Activated CD4-positive, alpha-beta memory T cell treated with anti-CD3 and anti-CD28 coated beads for 36 hours (primary cell): ENCODE measurements at places on chromosomes 3 and 15. TPM values are rescaled to one million over a fixed set of nuclear protein-coding genes. Genes with fewer than 3 reads are reported as not detected.
A peak's percentile ranks its signal among the peaks of the same experiment; 100 is the strongest.

- no peaks in the 10 kb centered on the region for H3K36me3 ChIP-seq
- H3K27me3 ChIP-seq = no peaks in the 10 kb centered on the region
- no peak overlapping the region for H3K4me3 ChIP-seq
Observed at GRCh38 chr15:31504462-31504839, 177.8 kb downstream of the KLF13 start.

- no peak overlapping the region for H3K4me3 ChIP-seq
- peaks cover 28% of the 10 kb centered on the region for H3K36me3 ChIP-seq
- no peaks in the 10 kb centered on the region for H3K27me3 ChIP-seq
- H3K4me1 ChIP-seq = peaks cover 12% of the 10 kb centered on the region
- no peak overlapping the region for H3K27ac ChIP-seq
Observed at GRCh38 chr3:196486263-196486662, 17.3 kb downstream of the RNF168 start.

- H3K4me3 ChIP-seq = no peak overlapping the region
- no peaks in the 10 kb centered on the region for H3K4me1 ChIP-seq
- H3K27me3 ChIP-seq = peaks cover 1% of the 10 kb centered on the region
Observed at GRCh38 chr15:35722501-35722900, 176.5 kb upstream of the DPH6 start.

- H3K4me1 ChIP-seq = peaks cover 2% of the 10 kb centered on the region
- H3K36me3 ChIP-seq = no peaks in the 10 kb centered on the region
- H3K4me3 ChIP-seq = no peak overlapping the region
- no peak for DNase-seq
- no peak overlapping the region for H3K27ac ChIP-seq
Observed at GRCh38 chr3:134054881-134055280, 25.2 kb upstream of the SLCO2A1 start.

DNA sequence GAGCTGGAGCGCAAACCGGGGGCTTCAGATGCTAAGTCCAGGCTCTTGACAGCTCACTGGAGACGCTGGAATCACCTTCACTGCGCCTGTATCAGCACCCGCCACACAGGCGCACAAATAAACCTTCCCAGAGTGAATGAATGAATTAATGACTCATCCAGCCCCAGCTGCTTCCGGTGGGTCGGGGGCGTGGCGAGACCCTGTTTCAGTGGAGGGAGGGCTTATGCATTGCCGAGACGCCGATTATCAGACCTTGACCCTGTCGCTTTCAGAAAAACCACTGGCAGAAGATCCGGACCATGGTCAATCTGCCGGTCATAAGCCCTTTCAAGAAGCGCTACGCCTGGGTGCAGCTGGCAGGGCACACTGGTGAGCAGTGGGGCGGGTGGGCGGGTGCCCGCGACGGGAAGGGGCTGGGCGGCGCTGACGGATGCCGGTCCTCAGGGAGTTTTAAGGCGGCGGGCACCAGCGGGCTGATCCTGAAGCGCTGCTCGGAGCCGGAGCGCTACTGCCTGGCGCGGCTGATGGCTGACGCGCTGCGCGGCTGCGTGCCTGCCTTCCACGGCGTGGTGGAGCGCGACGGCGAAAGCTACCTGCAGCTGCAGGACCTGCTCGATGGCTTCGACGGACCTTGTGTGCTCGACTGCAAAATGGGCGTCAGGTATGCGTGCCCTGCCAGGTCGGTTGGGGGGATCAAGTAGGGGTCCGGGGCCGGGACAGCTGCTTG is 7.7 kb downstream of the ITPKA start:
- DNase-seq = peak; percentile 53
- H3K27me3 ChIP-seq = peaks cover 47% of the 10 kb centered on the region
- no peak overlapping the region for H3K27ac ChIP-seq
- peaks cover 19% of the 10 kb centered on the region for H3K4me1 ChIP-seq

DNA sequence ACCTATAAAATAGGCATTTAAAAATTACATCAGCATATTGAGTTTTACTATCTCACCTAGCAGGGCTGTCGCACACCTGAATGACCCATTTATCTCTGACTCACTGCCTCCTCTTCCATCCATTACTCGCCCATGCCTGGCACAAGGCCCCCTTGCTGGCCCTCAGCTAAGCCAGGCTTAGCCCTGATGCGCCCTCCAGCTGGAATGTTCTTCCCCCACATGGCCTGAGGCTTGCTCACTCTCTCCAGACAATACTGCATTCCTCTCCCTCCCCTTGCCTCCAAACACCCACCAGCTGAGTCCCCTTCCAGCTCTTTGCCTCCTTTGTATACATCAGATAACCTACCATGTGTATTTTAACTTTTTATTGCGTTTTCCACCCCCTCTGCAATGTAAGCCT is 7.2 kb downstream of the SH3BP5 start:
- no peaks in the 10 kb centered on the region for H3K27me3 ChIP-seq
- DNase-seq = no peak
- peaks cover 79% of the 10 kb centered on the region for H3K4me1 ChIP-seq
- no peak overlapping the region for H3K4me3 ChIP-seq
- peaks cover 36% of the 10 kb centered on the region for H3K36me3 ChIP-seq

GRCh38 chr3:54324103-54324502 is 201.8 kb downstream of the CACNA2D3 start:
- DNase-seq = no peak
- H3K27me3 ChIP-seq = no peaks in the 10 kb centered on the region
- H3K4me3 ChIP-seq = no peak overlapping the region
- no peaks in the 10 kb centered on the region for H3K36me3 ChIP-seq
- H3K4me1 ChIP-seq = no peaks in the 10 kb centered on the region

Gene ARL14
- not detected for total RNA-seq
